ENCODE measurements at places on chromosomes 2 and 18. TPM values are rescaled to one million over a fixed set of nuclear protein-coding genes. Genes with fewer than 3 reads are reported as not detected.

CFAP53 gene
- 0.18 TPM for total RNA-seq

CDH19 gene
- total RNA-seq: not detected

CAPN14 gene
- 0.23 TPM for total RNA-seq

LRP1B gene
- 0.07 TPM for total RNA-seq

NEDD4L gene
- 95.9 TPM for total RNA-seq

Measured in endothelial cell of umbilical vein (primary cell).